ENCODE measurements at places on chromosomes 13 and 19.

DNA sequence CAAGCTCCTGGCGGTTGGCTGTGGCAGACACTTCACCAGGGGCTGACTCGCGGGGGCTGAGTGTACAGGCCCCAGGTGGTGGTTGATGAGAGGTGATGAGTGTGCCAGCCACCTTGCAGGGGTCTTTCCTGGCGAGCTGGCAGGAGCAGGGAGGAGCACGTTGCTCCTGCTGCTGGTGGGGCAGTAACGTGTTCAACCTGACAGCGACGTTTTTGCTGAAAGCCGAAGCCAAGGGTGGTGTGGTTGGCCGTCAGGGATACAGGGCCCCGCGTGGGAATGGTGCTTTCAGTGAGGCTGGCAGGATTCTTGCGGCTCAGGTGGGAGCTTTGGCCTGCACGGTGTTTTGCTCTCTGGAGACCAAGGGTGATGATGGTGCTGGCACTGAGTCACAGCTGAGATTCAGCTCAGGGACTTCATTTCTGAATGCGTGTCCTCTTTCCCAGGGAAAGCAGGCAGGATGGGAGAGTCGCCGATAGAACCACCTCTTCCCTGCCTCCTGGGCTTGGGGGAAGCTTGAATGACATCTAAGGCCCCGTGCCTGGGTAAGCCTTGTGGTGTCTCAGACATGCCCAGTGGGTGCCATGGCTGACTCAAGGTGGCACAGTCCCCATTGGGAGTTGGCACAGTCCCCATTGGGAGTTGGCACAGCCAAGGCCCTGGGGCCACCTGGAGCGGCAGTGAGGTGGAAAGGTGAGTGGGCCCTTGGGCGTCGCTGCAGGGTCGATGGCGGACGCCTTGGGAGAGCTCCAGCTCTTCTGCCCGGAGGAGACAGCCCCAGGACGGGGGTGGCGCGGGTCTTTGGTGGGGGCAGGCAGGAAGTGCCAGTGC, 8.8 kb downstream of the DAZAP1 start:
- DNase-seq: no peak

DNA sequence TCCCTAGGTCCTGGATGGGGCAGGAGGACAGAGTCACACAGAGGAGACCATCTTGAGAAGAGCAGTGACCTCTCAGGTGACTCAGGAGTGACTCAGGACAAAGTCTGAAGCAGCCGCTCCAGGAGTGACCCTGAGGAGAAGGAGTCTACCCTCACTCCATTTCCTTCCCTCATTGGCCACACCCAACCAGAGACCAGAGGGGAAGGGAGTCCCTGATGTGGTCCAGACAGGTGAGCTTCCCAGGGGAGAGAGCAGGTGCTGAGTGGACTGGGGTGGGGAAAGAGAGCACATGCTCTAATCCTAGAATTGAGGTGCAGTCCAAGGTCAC, 75.5 kb upstream of the MEDAG start:
- DNase-seq: no peak

GRCh38 chr19:47526798-47527197, 11.9 kb upstream of the NAPA start:
- no peak for DNase-seq

- no peak for DNase-seq
Measured at GRCh38 chr13:42388326-42388725, 116.4 kb downstream of the AKAP11 start.

GRCh38 chr13:100212904-100213553, 124.1 kb downstream of the PCCA start:
- DNase-seq: no peak

- no peak for DNase-seq
Measured at GRCh38 chr13:68390987-68391386, 1160.9 kb upstream of the PCDH9 start.

GRCh38 chr19:54206030-54206830, 5.6 kb downstream of the RPS9 start:
- DNase-seq: no peak

DNA sequence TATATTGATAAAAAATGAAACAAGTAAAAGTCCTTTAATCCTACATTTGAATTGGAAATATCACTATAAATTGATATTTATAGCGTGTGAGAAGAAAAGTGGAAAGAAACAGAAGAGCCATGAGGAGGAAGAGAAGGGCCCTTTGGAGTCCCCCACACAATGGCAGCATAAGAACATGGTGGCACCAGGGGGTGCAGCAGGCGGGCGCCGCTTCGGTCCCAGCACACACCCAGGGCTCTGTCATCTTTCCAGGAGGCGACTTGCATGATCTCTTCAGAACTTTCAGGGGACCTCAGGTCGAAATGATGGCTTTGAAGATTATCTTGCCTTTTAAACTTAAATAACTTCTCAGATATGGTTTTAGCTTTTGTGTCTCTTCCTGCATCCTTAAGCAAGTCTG, 91.8 kb downstream of the TUBGCP3 start:
- no peak for DNase-seq

- no peak for DNase-seq
Measured at GRCh38 chr13:101555610-101556009, 103.1 kb downstream of the ITGBL1 start.

GRCh38 chr19:47663435-47663910, 49.7 kb upstream of the EHD2 start:
- peak; percentile 96 for DNase-seq

DNA sequence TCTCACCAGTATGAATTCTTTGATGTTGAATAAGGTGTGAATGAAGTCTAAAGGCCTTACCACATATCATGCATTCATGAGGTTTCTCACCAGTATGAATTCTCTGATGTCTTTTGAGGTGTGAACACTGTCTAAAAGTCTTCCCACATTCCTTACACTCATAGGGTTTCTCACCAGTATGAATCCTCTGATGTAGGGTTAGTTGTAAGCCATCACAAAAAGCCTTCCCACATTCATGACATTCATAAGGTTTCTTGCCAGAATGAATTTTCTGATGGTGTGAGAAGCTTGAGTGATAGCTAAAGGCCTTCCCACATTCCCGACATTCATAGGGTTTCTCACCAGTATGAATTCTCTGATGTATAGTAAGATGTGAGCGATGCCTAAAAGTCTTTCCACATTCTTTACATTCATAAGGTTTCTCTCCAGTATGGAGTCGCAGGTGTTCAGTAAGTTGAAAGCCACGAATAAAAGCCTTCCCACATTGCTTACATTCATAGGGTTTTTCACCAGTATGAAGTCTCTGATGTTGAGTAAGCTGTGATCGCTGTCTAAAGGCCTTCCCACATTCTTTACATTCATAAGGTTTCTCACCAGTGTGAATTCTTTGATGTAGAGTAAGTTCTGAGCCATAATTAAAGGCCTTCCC, 27.7 kb downstream of the ZNF461 start:
- DNase-seq: peak; percentile 2

- DNase-seq: peak; percentile 69
Measured at GRCh38 chr13:76696370-76696769, 189.8 kb downstream of the KCTD12 start.

DNA sequence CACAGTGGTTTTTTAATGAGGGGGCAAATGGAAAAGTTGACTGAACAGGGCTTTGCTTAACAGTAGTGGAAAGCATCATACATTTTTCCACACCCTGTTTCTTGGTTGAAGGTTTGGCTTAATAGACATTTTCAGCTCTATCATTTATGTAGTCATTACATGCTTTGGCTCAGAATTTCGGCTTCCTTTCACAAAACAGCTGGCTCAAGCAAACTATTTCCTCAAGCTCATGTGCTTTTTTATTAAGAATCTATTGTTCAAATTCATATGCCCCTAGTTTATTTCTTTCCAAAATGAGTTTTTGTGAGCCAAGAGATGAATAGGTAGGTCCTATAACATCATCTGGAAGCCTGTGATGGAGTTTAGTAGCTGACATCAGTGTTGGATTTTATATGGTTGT, 113.8 kb downstream of the SLITRK6 start:
- DNase-seq: no peak

DNA sequence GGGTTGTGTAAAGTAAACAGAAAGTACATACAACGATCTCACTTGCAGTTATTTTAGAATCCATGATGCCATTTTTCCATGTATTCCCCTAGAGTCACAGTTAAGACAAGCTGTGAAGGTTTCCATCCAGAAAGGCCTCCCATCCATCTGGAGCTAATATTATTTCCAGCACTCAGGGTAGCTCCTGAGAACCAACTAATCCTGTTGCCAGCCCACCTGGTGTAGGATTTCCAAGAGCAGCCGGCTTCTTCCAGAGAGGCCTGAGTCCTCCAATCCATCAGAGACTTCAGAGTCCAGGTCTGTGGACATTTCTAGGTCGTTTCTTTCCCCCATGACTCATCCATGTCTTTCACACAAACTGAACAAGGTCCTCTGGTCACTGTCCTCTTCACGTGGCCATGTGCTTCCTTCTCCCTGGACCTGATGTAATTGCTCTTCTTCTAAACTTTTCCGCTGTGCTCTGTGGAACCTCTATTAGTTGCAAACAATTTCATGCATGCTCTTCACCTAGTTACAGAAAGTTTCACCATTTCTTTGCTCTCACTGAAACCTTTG, 270.3 kb upstream of the TMTC4 start:
- no peak for DNase-seq

DNA sequence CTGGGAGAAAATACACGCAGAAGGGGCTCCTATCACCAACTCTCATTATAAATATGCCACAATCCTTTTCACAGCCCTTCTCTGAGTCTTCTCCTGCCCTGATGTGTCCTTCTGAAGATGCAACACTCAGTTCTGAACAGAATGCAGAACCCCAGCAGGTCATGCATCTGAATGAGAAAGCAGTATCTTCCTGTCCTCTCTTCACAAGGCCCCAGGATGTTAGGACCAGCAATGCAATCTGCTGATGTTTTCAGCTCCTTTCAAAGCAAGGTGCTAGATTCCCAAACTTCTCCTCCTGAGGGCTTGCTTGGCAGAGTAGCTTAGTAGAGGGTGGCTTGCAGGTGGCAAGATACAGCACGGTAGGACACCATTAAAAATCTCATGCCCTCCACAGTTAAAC, 22.3 kb upstream of the DOCK9 start:
- no peak for DNase-seq

DNA sequence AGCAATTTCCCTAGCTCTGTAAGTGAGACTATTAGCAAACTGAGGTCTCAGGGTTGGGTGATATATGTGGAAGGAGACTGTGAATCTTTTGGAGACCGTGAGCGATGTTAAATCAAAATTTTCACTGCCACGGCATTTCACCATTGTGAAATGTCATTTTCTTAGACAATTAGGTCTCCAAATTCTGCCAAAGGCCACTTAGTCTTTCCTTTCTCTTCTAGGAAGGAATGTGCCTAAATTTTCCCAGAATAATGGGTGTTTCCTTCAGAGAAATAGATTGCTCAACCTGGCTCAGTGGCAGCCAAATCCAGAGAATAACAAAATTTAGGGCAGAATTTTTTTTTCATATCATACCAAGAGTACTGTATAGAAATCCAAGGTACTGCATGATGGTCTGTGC, 64.5 kb upstream of the SCEL start:
- DNase-seq: no peak

GRCh38 chr13:89899302-89900103, 1448.0 kb upstream of the MIR17HG start:
- DNase-seq: no peak

DNA sequence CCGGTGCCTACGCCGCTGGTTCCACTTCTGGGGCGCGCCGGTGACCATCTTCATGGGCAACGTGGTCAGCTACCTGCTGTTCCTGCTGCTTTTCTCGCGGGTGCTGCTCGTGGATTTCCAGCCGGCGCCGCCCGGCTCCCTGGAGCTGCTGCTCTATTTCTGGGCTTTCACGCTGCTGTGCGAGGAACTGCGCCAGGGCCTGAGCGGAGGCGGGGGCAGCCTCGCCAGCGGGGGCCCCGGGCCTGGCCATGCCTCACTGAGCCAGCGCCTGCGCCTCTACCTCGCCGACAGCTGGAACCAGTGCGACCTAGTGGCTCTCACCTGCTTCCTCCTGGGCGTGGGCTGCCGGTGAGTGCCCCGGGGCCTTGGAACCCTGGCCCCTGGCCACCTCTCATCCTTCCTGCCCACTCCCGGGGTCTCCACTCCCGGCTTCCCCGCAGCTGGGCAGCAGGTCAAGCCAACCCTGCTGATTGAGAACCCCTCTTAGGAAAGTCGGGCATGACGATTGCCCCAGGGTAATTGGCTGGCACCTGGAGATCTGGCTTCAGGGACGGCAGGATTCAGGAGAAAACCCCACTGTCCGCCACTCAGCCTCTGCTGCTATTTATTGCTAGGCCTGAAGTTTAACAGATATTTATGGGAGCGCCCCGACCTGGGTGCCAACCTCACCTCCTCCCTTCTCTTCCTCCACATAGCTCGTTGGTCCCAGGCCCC, 39.1 kb downstream of the TRPM4 start:
- no peak for DNase-seq

GRCh38 chr19:52722062-52723003, 12.5 kb downstream of the ZNF611 start:
- DNase-seq: peak; percentile 96

- no peak for DNase-seq
Measured at GRCh38 chr13:22235285-22235949, 564.5 kb downstream of the FGF9 start.

- no peak for DNase-seq
Measured at GRCh38 chr19:30895946-30896345, 453.3 kb downstream of the TSHZ3 start.

- no peak for DNase-seq
Measured at GRCh38 chr19:3184847-3185460, 776 bp upstream of the NCLN start.

DNA sequence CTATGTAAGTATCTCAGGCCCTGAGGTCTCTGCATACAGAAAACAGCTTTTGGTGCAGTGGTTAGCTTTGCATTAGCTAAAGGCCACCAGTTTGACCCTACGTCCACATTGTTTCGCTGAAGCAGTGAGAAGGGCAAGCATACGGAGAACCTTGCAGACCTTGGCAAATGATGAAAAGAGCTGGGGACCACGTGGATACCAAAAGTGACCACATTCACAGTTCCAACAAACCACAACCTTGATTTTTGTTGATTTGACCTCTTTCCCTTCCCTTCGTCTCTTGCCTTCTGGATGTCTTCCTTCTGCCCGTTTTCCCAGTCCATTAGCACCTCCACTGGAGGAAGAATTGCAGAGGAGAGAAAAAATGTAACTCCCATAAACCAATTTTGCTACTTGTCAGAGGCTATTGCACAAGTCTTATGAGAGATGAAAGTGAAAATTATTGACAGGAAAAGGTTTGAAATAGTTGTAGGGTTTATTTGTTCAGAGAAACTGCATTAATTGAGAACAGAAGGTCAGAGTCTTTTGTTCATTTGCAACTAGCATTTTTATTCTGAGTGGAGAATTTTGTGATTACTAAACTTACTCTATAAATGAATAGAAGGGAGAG, 293.9 kb upstream of the HTR2A start:
- no peak for DNase-seq

GRCh38 chr13:113083402-113084061, 22.1 kb upstream of the F7 start:
- DNase-seq: no peak
